IMR-90 (cell line): ENCODE measurements at places on chromosomes 12 and 14. TPM values are rescaled to one million over a fixed set of nuclear protein-coding genes. Genes with fewer than 3 reads are reported as not detected.
A peak's percentile ranks its signal among the peaks of the same experiment; 100 is the strongest.

DNA sequence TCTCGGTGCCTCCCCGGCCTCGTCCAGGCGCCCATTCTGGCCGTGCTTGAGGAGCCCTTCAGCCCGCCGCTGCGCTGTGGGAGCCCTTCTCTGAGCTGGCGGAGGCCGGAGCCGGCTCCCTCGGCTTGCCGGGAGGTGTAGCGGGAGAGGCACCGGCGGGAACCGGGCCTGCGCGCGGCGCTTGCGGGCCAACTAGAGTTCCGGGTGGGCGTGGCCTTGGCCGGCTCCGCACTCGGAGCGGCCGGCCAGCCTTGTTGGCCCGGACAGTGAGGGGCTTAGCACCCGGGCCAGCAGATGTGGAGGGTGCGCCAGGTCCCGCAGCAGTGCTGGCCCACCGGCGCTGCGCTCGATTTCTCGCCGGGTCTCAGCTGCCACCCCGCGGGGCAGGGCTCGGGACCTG lies 168.7 kb upstream of the RPL10L start:
- DNase-seq, result no peak

GRCh38 chr12:10392394-10392930 lies 2.6 kb upstream of the KLRK1 start:
- DNase-seq, result peak; percentile 67

The GPRC5A gene
- 193 and 201 TPM in 2 replicates for polyA plus RNA-seq

The NUAK1 gene
- polyA plus RNA-seq, result 4.8 and 4.9 TPM in 2 replicates

The PLXNC1 gene
- polyA plus RNA-seq, result 0.77 and 1.0 TPM in 2 replicates

The ABCD2 gene
- polyA plus RNA-seq, result not detected in 2 replicates

The PPP1R1A gene
- not detected in 2 replicates for polyA plus RNA-seq
